ENCODE measurements at places on chromosomes 5 and 9.
A peak's percentile ranks its signal among the peaks of the same experiment; 100 is the strongest.

DNA sequence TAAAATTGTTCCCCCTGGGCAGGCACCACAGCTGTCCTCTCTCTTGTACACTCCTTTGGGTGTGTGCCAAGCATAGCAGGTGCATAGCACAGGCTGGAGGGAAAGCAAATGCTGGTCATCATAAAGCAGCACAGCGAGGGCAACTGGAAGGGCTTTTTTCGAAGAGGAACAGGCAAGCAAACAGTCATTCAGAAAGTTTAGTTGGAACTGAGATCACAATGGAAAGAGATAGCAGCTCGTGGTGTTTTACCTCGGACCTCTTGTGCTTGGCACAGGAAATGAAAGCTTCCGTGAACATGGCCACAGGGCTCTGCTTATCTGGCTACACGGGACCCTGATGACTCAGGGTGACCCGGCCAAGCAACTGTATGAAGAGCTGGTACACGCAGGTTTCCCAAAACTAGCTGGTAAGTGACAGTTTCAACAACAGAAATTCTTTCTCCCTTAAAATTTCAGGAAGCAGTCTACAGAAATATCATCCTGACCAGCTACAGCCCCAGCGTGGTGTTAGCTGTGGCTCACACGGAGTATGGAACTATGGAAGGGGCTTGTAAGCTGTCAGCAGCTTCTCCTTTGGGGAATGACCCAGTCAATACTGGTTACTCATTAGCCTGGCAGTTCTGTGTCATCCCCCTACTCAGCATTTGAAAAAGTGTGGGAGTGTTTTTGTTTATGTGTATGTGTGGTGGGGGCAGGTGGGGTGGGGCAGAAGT is 48.1 kb downstream of the POC5 start:
- DNase-seq = peak; percentile 9

GRCh38 chr5:90866333-90866732 is 307.7 kb downstream of the ADGRV1 start:
- no peak for DNase-seq

GRCh38 chr5:89232139-89232603 is 349.2 kb upstream of the MEF2C start:
- DNase-seq = no peak

- no peak for DNase-seq
Measured at GRCh38 chr5:38265546-38266179, 7.3 kb downstream of the EGFLAM start.

DNA sequence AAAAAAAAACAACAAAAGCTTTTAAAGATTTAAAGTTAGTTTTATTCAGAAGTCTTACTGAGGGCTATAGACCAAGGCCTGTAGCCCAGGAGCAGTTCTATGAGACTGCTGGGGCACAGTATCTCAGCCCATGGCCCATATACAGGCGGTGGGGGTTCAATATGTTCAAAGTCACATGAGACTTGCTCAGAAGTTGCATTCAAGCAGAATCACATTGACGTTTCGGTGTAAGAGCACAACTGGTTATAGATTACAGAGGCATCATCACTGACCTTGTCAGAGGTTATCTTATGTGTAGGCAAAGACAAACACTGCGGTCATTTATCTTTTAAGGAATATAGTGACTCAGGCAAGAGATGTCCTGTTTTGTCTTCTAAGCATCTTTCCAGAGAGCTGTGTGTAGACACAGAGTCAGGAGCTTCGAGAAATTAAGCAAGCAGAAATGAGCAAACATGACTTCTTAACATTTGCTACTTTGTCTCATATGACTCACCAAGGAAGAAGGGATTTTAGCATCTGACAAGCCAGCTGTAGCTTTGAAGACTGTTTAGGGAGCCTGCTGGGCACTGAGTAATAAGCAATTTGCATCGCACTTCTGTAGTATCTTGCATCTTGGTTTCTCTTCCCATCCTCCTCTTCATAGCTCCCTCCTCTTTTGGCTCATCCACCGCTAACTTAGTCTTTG is 12.9 kb upstream of the F2RL1 start:
- no peak for DNase-seq

DNA sequence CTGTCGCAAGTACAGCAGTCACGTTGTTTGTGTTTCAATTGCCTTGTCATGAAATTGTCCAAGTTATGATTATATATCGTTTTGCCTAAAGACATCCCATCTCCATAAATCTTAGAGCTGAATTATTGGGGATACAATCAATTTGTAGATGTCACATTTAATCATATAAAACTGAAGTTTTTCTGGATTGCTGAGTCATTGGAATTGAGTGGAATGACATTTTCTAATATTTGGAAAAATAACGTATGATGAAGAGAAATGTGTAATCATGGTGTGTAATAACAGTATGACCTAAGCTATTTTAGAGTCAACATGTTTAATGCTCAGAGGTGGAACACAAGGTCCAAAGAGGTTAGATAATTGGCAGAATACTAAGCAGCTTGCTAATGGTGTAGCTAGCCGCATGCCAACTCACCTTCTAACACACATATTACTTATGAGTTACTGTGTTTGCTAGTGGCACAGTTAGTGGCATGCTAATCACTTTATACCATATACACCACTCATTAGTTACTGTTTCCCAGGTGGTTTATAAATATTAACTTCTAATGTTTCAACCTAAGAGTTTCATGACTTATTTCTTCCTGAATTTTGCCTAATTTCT is 473.1 kb upstream of the GRAMD2B start:
- DNase-seq = no peak

- no peak for DNase-seq
Measured at GRCh38 chr5:116442931-116443551, 131.6 kb downstream of the SEMA6A start.

GRCh38 chr5:35294976-35295375 is 64.7 kb upstream of the PRLR start:
- DNase-seq = no peak

GRCh38 chr5:174601946-174602345 is 122.4 kb upstream of the MSX2 start:
- no peak for DNase-seq

GRCh38 chr5:133993185-133993936 is 11.4 kb downstream of the VDAC1 start:
- no peak for DNase-seq

DNA sequence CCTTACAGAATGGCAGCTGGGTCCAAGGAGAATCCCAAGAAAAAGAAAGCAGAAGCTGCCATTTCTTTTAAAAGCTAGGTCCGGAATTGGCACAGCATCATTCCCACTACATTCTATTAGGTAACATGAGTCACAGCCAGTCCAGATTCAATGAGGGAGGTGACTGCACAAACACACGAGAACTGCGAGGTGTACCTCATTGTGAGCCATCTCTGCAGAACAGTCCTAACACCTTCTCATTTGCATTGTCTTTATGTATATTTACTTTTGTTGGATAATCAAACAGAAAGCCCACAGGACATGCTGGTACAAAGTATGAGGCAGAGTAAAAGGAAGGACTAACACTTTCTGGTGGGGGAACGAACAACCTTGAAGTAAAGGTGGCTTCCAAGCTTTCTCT is 14.6 kb upstream of the HABP4 start:
- no peak for DNase-seq

GRCh38 chr9:126745574-126746411 is 59.0 kb upstream of the ZBTB43 start:
- DNase-seq = no peak

DNA sequence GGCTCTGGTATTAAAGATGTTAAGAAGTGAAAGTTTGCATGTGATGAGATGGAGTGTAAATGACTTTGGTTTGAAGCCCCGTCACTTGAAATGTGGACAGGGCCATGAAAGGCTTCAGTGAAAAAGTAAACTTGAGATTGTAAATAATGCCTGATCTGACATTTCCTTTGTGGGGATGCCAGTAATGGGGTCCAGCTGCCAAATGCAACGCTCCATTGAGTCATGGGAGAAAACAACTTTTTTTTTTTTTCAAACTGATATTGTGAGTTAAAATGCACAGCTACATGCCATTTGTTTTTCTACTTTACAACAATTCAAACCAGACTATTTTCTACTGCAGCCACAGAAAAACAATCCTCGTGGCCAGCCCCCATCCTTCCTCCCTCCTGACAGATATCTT is 327.0 kb upstream of the TNC start:
- DNase-seq = no peak

DNA sequence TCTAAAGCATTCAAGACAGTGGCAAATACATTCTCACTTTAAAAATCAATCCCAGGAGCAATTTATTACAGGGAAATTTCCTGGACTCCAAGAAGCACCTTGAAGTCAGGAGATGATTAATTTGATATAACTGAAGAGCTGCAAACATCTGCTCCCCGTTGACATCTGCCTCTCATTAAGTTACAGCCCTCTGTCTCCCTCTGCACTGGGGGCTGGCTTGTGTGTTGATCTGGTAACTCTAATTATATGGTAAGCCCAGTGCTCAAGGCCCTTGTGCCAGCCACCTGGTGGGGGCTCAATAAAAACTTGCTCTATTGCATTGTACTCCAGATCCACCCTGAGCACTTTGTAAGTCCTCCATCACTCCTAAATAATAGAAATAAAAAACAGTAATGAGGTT is 131.1 kb upstream of the ZNF462 start:
- DNase-seq = no peak

DNA sequence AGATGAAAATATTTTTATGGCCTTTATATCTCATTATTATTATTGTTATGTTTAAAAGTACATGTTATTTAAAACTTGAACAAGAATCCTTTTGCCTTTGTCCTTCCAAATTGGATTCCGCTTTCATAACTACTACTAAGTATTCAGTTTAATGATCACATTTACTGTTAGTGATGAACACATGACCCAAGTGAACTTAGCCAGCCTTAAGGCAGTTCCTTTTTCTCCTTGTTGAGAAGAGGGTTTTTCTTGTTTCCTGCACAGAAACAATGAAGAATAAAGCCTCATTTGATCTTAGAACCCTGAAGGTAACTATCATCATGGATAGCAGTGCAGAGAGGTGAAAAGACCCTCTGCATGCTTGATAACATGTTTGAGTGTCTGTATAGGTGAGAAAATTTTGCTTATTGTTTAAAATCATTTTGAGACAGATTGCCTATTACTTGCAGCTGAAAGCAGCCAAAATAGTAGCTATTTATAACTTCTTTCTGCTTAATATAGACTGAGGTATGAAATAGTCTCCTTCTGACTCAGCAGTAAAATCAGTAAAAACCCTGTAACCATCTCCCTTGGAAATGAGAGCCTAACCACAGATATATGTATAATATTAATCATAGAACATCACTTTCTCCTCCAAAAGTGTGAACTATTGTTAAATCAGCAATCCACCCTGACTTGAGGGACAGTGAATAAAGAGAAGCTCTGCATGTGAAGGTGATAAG is 266.2 kb downstream of the SPATA31D1 start:
- no peak for DNase-seq

GRCh38 chr5:83034528-83035207 is 42.5 kb downstream of the TMEM167A start:
- no peak for DNase-seq
